Left ventricle myocardium inferior (tissue), 1 donor: ENCODE measurements at places on chromosomes 7 and 10.

DNA sequence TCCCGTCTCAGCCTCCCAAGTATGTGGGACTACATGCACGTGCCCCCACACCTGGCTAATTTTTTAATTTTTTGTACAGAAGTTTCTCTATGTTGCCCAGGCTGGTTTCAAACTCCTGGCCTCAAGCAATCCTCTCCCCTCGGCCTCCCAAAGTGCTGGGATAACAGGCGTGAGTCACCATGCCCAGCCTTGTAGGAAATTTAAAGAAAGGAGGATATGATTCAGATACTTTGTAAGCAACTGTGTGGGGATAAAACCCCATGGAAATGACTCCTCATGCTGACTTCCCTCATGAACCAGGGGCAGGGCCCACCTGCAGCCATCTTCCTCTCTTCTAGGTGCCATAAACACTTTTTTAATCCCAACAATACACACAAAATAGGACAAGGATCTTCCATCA is 50.2 kb downstream of the APBB1IP start:
- H3K36me3 ChIP-seq, result no peaks in the 10 kb centered on the region
- no peak overlapping the region for H3K27ac ChIP-seq
- DNase-seq, result no peak

- peaks cover 23% of the 10 kb centered on the region for H3K4me1 ChIP-seq
- no peak for DNase-seq
- H3K27me3 ChIP-seq, result no peaks in the 10 kb centered on the region
- H3K4me3 ChIP-seq, result no peak overlapping the region
- H3K36me3 ChIP-seq, result peaks cover 12% of the 10 kb centered on the region
Measured at GRCh38 chr7:132790104-132790503, 213.8 kb upstream of the PLXNA4 start.

DNA sequence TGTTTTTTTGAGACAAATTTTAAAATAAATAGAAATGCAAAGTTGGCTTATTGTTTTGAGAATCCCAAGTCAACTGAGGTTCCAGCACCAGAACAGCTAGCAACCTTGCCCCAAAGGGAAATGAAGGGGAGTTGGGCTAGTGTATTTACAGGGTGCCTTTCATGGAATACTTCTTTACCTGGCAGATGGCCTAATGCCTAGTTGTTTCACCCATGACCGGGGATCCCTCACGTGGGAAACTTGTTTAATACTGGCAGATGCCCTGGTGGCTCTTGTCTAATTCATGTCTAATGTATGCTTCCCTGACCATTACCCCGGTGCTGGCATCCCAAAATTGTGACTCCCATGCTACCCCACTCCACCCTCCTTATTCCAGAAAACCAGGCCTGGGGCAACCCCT is 861.1 kb upstream of the ZWINT start:
- H3K27me3 ChIP-seq, result no peaks in the 10 kb centered on the region
- no peak for DNase-seq
- no peaks in the 10 kb centered on the region for H3K36me3 ChIP-seq
- no peak overlapping the region for H3K27ac ChIP-seq

GRCh38 chr7:53656881-53657280 is 621.4 kb downstream of the POM121L12 start:
- no peak overlapping the region for H3K4me3 ChIP-seq
- no peak for DNase-seq
- H3K36me3 ChIP-seq, result no peaks in the 10 kb centered on the region
- no peak overlapping the region for H3K27ac ChIP-seq
- no peaks in the 10 kb centered on the region for H3K4me1 ChIP-seq

GRCh38 chr10:6140141-6140841 is 51.5 kb downstream of the RBM17 start:
- no peak overlapping the region for H3K27ac ChIP-seq
- peaks cover 14% of the 10 kb centered on the region for H3K27me3 ChIP-seq
- peaks cover 10% of the 10 kb centered on the region for H3K4me1 ChIP-seq
- no peaks in the 10 kb centered on the region for H3K36me3 ChIP-seq
- DNase-seq, result no peak
